BE2C (cell line): ENCODE measurements at places on chromosomes 12 and 14.

- DNase-seq = no peak
These were observed 175.2 kb upstream of the GRIN2B start for GRCh38 chr12:14156606-14157005.

DNA sequence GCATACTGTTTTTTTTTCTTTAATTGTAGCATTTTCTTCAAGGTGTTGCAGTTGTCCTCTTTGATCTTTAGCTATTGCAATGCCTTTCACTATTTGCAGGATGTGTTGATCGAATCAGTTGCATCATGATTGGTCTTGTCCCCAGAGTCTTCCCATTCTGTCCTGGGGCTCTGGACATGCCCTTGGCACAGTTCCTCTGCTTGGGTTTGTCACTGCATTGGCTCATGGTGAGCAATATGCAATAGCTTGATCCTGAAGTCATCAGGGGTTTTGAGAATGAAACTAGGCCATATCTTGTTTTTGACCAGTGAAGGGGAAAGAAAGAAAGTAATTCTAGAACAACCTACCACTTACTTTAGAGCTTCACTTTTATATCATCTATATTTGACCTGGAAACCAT is 281.5 kb downstream of the TMEM117 start:
- DNase-seq = no peak

- no peak for DNase-seq
These were observed 118.0 kb downstream of the GCH1 start for GRCh38 chr14:54784657-54785056.

DNA sequence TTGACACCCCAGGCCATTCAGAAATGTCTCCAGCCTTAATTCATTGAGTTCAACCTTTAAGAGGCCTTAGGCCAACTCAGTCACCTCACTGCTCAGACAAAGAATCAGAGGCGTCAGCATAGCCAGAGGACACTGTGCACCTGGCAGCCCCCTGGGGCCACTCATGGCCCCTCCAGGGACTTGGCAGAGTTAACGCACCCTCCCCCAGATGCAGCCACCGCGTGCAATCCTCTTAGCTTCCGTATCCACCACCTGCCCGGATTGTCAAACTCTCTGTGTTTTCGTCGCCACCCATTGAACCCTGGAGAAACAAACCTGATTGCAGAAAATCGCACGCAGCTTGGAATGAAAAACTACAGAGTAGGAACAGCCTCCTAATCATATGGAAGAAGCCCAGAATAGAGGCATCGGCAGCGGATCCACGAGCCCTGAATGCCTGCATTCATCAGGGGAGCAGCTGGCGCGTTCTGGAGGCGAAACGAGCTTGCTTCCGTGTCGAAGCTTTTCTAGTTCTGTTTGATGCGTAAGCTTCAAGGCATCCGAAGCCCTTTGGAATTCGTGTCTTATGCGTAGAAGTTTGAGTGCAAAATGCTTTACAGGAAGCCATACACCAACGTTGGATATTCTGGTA is 22.4 kb downstream of the BRI3BP start:
- no peak for DNase-seq

- no peak for DNase-seq
These were observed 155.2 kb upstream of the ALG10B start for GRCh38 chr12:38161123-38162000.
